ENCODE measurements at places on chromosomes 5 and 9.
A peak's percentile ranks its signal among the peaks of the same experiment; 100 is the strongest.

DNA sequence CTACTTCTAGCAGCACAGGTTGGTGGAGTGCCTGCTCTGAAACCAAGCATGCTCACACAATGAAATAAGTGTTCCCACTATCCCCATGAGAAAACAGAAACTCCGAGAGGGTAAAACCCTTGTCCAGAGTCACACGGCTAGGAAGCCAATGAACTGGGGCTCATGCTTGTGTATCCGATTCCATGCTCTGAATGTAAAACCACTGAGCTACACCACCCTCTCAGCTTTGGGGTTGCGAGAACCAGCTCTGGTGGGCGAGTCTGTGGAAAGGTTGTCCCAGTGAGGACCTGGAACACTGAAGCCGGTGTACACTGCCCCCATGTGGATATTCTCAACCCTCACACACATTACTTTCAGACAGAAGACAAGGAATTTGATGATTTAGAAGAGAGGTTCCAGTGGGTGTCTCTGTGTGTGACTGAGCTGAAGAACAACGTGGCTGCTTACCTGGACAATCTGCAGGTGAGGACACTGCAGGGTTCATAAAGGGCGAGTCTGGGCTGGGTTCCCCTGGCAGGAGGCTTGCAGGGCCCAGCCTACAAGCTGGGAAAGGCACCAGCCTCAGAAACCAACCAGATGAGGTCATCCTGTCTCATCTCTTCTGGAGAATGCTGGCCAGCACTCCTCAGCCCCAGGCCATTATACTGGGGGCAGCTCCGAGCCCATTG is 37.4 kb downstream of the ARHGEF37 start:
- no peak for DNase-seq

DNA sequence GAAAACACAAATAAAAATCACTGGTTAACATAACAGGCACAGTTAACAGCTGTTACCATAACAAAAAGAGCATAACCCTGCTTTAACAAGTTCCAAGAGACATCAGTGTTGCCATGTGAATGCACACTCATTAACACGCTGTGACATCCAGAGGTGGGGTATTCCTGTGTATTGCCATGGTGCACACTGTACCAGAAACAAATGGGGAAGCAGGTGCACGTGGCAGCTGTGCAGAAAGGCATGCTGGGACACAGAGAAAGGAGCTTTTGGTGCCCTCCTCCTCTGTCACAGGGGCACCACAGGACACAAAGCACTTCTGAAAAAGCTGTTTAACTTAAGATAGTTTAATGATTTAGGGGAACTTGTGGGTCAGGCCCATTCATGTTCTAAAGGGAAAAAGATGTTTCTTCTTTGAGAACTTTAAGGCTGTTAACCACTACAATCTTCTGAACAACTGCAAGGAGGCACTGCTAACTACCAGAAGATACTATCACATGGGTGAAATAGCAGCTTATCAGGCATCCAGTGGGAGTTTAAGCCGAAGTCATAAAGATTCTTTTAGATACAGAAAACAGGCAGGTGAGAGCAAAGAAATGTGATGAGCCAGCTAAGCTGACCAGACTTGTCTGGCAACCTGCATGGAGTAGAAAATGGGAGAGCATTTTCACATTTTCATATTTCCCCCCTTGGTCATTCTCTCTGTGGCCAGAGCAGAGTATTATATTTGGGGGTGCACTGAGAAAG is 56.4 kb upstream of the GOLPH3 start:
- no peak for DNase-seq

DNA sequence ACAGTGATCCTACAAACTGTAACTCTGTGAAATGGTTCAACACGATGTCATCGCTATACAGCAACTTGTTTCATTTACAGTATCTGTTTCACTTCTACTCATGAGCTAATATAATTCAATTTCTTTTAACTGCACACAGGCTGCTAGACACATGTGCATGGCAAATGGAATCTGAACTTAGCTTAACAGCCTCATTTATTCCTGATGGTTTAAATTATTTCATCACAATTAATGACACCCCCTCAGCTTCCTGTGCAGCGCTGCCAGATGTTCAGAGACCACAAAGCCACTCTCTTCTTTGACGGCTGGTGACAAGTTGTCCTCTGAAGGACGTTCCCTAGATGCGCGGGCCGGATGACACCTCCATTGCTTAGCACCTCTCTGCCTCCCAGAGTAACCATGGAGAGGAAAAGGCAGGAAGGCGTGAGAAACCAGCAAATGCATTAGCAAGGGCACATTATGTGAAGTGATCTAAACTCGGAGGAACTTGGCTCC is 191.1 kb downstream of the BNC2 start:
- DNase-seq: no peak

- DNase-seq: no peak
Measured at GRCh38 chr9:96437454-96437853, 12.5 kb upstream of the HABP4 start.

GRCh38 chr9:105302728-105303127 is 58.3 kb downstream of the SLC44A1 start:
- DNase-seq: no peak

DNA sequence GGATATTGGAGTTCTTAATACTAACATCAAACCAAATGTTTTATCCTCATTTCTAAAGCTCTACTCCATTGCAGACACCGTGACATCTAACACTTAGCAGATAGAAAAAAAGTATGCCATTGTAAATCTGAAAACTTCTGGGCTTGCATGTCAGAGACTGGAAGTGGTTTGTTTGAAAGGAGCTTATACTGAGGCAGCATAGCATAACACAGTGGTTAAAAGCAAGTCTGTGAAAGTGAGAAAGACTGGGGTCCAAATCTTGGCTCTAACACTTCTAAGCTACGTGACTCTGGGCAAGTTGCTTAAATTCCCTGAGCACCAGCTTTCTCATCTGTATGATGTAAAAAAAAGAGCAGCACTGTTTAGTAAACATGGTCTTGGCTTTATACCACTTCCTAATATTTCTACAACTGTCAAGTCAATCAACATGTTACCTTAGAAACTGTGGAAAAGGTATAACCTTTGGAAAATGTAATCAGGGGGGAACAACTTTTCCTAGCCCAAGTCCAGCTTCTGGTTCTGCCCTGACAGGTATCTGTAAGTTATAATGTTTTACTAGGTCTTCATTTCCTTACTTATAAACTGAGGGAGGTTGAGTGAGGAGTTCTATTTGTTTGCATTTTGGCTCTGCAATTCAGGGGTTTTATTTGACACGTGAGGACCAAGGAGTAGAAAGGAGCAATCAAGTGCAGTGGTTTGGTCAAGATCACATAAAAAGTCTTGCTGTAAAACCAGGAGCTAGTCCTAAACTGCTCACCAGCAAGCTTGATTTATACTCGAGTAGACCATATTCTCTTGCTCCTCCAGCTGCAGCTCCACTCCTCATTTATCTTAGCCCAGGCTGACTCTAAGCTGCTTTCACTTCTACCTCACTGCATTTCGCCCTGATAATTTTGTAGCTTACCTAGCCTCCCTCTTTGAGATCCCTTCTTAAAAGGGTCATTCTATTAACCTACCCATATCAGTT is 541.0 kb downstream of the RAB3C start:
- no peak for DNase-seq

GRCh38 chr5:134114886-134115805 is 665 bp downstream of the TCF7 start:
- DNase-seq: no peak

GRCh38 chr5:90434116-90434714 is 24.7 kb upstream of the CETN3 start:
- DNase-seq: no peak

GRCh38 chr5:104370523-104370922 is 807.9 kb upstream of the NUDT12 start:
- no peak for DNase-seq

DNA sequence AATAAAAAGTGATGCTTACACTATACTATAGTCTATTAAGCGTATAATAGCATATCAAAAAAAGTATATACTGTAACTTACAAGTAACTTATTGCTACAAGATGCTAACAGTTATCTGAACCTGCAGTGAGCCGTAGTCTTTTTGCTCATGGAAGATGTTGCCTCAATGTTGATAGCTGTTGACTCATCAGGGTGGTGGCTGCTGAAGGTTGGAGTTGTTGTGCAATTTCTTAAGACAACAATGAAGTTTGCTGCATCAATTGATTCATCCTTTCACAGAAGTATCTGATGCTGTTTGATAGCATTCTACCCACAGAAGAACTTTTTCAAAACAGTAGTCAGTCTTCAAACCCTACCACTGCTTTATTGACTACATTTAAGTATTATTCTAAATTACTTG is 7.8 kb upstream of the C9orf40 start:
- DNase-seq: no peak

GRCh38 chr9:36213387-36213786 is 22.7 kb downstream of the CLTA start:
- DNase-seq: no peak

- no peak for DNase-seq
Measured at GRCh38 chr9:104772714-104773510, 9.0 kb downstream of the NIPSNAP3B start.

GRCh38 chr9:114003758-114004157 is 74.3 kb downstream of the AMBP start:
- no peak for DNase-seq

DNA sequence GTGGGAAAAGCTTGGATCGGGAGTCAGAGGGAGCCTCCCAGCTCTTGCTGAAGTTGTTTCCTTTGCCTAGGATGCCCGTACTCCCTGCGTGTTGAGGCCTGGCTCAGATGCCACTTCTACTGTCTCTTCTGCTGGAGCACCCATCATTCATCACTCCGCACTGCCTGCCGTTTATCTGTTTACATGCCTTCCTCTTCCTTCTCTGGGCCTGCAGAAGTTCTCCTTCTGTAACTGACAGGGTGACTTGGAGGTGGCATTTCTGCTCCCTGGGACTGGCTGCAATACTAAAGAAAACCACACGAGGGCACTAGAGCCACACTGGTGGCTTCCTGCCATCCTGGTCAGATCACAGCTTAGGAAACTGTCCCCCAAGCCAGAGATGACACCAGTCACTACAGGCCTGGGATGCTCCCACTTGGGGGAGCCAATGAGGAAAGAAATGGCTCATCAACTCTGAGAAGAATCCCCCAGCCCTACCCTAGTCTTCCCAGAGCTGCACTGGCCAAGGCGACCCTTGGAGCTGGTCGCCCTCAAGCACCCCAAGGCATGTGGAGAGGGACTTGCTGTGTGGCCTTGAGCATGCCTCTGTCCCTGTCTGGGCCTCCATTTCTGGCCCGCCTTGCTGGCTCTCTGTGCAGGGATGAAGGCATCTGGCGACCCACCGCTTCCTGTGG is 9.7 kb upstream of the SLC25A51 start:
- DNase-seq: peak; percentile 83

DNA sequence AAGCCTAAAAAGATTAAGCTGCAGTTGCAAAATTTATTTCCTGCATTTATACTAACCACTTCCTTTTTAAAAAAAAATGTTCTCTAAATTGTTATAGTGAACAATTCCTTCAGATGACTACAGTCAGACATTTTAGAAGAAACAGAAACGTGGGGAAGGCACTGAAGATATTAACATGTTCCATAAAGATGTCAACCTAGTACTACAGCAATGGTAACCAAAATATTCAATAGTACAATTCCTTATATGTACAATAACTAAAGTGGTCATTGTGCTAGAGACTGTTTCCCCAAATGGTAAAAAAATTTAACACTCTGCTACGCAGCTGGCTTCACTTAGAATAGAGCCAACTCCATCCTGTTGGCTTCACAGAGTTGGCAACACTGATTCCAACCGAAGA is 97.7 kb downstream of the FNBP1 start:
- no peak for DNase-seq

DNA sequence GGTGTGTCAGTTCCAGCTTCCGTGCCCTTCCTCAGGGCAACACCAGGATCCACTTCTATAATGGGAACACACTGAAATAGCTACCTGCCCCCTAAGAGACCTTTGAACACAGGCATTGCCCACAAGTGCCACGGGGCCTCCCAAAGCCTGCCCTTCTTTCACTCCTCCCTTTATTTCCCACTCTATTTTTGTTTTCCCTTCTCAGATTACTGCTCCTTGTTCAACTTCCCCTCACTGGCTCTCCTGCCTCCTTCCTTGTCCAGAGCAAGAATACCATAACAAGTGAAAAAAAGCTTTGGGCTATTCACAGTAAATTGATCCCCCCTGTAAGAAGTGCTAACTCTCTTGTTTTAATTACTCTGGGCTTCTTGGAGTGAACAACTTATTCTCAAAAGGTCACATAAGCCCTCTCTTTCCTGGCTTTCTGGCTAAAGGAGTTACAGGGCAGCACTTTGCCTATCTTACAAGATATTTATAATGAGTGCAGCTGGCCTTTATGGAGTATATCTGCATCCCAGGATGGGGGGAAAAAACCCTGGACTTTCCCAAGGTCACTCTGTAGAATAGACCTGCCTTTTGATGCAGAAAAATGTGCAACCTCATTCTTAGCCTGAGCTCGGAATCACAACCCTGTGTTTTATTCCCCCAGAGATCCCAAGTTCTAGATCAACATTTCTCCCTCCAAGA is 11.3 kb downstream of the CTXN3 start:
- DNase-seq: no peak

DNA sequence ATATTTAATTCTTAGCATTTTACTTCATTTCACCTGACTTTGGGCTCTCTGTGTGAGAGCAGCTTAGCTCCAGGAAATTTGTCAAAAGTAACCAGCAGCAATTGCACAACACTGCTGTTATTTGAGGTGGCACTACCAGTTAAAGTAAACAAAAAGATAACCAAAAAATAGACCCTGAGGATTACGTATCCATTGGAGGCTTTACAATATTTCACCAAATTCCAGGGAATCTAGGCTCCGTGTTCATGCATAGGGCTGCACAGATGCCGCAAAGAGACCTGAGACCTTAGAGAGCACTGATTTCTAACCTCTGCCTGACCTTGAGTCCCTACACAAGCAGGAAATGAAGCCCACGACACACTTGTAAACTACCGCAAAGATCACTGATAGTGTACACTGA is 1392.7 kb upstream of the CDH6 start:
- DNase-seq: no peak

GRCh38 chr9:5450359-5451091 is at the start of gene CD274:
Gene CD274, plus strand, starts transcription at chr9:5450542. Its CDS starts 5,572 bp downstream, at chr9:5456114.
- DNase-seq: peak; percentile 76

- no peak for DNase-seq
Measured at GRCh38 chr5:76196457-76196856, 113.3 kb downstream of the SV2C start.

DNA sequence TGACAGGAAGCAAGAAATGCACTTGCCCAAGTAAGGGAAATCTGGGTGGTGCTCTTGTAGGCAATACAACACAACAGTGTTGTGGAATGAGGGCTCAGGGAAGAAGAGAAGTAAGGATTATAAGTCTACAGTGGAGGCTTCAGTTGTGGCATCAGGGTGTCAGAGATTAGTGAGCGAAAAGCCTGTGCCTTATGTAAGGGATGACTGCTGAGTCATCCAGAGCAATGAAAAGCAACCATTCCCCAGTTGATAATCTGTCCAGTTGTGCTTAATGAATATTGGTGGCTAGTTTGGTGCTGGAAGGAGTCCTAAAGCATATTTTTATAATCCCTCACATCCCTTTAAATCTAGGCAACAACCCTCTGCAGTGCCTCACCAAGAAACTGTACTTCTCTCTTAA is 42.0 kb downstream of the FBXO38 start:
- no peak for DNase-seq

- no peak for DNase-seq
Measured at GRCh38 chr9:8800196-8800595, 1000.6 kb upstream of the DMAC1 start.

Measured in breast epithelium (tissue), 4 donors.